ENCODE measurements at places on chromosomes 2 and 18.

- no peak for DNase-seq
Measured at GRCh38 chr2:8334866-8335325, 347.0 kb upstream of the ID2 start.

DNA sequence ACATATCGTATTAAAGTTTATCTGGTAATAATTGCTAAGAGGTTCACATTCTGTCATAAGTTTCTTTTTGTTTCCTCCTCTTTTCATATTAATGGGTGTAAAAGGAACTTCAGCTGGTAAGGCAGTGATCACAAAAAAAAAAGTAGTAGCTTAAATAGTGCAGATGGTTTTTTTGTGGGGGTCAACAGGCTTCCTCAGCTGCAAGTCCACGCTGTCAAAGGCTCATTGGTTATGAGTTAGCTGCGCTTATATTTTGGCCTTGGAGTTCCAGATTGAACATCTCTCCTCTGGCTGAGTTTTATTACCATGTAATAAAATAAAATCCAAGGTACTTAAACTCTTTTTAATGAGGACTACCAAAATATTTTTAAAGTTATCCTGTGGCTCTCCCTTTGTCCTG, 277.0 kb upstream of the ZEB2 start:
- no peak for DNase-seq

DNA sequence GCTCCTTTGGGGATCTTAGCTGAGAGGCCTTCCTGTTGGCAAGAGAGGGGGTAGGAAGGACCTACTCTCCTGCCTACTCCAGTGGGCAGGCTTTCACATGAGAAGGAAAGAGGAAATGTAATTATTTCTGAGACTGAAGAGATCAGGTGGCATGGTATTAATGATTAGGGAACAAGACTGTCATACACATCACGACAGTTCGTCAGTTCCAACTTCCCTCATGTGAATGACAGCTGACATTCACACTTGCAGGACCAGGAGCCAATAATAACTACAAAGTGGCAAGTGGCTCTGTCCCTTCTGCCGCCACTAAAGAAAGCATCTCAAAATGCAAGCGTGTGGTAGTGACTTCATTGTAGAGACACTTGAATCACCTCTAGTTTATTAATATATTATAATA, 90.0 kb downstream of the ZCCHC2 start:
- DNase-seq: no peak

DNA sequence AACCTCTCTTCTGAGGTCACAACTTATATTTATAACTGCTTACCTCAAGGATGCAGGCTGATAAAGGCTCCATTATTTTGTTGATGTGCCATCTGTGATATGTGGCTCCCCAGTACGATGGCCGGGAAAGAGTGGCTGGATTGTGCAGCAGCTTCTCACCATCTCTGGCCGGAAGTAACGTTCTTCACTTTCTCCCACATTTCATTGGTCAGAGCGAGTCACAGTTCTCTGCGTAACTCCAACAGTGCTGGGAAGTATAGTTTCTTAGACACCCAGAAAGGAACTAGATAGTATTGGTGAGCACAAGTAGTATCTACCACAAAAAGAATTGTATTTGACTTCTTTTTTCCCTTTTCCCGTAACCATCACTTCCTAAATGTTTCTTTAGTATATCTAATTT, 28.7 kb downstream of the ZSWIM2 start:
- DNase-seq: no peak

DNA sequence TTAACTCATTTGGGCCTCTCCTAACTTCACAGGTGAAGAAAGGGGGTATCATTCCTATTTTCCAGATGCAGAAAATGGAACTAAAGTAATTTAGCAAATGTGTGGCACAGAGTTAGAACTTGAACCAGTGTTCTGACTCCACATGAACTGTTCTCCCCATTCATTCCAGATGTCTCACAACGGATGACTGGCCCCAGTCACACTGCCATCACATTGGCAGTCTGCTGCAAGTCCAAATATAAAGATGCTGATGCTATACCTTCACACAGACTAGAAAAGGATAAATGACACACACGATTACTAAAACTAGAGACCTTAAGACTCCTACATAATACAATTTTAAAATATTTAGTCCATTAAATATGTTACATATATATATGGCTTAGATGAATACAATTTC, 195.7 kb downstream of the NBAS start:
- peak; percentile 1 for DNase-seq

DNA sequence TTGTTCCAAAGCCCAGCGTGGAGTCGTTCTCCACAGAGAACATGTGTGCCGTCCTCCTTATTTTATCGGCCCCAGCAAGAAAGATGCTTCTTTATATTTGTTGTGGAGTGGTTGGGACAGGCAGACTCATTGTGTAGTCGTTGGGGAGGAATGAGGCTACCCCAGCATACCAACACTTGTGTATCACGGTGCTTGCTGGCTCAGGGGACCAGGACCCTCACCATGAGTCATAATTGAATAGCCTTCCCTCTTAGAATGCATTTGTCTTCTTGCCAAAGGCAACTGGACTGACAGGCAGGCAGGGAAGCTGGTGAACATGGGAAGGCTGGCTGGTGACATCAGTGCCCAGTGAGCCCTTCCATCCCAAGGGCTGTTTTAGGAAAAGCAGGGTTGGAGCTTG, 4.7 kb downstream of the CAPN10 start:
- DNase-seq: no peak

GRCh38 chr2:85761-86160, 39.5 kb upstream of the FAM110C start:
- DNase-seq: no peak

- no peak for DNase-seq
Measured at GRCh38 chr2:68377137-68377780, 12.2 kb downstream of the PLEK start.

DNA sequence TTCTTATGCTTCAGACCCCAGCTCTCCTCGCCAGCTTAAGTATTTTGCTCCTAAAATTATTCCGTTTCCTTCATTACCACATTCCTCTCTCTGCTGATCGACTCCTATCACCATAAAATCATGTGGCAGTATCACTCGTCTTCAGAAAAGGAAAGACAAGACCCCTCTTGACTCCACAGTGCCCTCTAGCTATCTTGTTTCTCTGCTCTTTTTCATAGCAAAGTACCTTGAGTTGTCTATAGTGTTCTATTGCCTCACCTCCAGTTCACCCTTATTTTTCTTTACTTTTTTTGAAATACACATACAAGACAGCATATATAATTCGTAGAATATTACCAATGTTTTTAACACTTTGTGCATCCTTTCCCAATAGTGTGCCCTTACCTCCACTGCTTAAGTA, 273.2 kb upstream of the SIX3 start:
- no peak for DNase-seq

GRCh38 chr2:231928481-231928880, 2.3 kb upstream of the NPPC start:
- DNase-seq: no peak

DNA sequence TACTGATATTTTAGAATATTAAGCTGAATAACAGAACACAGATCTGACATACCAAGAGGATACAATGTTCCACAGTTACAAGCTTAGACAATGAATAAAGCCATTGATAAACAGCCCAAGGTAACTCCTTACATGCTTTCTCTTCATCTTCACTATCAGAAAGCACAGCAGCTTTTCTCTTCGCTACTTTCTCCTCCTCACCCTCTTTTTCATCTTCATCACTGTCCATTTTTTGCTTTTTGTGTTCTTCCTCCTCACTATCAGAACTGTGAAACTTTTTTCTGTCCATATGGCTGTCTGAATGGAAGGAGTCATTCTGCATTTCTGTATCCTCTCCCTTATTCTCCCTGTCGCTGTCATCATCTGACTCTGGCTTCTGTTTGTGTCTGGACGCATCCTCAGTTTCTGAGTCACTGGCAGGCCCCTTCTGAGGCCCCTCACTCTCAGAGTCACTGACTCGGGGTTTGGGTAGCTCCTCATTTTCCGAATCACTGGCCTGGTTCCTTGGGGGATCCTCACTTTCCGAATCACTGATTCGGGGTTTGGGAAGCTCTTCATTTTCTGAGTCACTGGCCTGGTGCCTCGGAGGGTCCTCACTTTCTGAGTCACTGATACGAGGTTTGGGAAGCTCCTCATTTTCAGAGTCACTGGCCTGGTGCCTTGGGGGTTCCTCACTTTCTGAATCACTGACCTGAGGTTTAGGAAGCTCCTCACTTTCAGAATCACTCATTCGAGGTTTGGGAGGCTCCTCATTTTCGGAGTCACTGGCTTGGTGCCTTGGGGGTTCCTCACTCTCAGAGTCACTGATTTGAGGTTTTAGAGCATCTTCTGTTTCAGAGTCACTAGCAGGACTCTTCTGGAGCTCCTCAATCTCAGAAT, 21.5 kb downstream of the IWS1 start:
- peak; percentile 22 for DNase-seq

DNA sequence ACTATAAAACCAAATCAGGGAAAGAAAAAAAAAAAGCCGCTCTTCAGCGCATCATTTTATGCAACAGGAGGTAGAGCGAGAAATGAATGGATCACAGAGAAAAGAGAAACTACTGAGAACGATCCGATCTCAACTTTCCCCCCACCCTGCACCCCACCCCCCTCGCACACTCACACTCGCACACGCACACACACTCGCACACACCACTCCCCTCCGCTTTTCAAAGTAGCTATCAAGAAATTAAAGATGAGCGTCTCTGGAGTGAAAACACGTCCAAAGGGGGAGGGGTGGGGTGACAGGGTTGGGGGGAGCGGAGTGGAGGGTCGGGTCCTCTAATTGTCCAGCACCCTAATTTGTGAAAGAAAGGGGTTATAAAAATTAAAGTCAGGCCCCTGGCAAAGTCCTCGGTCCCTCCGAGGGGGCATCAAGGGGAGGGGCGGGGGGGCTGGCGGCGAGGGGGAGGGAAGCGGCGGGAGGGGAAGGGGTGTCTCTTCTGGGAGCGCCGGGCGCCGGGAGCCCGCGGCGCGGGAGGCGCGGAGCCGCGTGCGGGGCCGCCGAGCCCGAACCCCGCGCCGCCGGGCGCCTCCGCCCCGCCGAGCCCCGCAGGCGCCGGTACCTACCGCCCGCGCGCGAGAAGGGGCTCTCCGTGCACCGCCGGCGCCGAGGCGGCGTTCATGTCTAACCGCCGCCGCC, 428 bp downstream of the TCF4 start:
- DNase-seq: peak; percentile 40

GRCh38 chr18:21439431-21439846, 161.1 kb downstream of the ESCO1 start:
- DNase-seq: peak; percentile 99

- no peak for DNase-seq
Measured at GRCh38 chr2:137165968-137166367, 400.6 kb downstream of the THSD7B start.

GRCh38 chr2:105778080-105778607, 33.4 kb downstream of the NCK2 start:
- DNase-seq: peak; percentile 21

GRCh38 chr2:111048856-111049768, 71.6 kb upstream of the BCL2L11 start:
- no peak for DNase-seq

GRCh38 chr2:137316075-137316474, 550.7 kb downstream of the THSD7B start:
- peak; percentile 65 for DNase-seq

DNA sequence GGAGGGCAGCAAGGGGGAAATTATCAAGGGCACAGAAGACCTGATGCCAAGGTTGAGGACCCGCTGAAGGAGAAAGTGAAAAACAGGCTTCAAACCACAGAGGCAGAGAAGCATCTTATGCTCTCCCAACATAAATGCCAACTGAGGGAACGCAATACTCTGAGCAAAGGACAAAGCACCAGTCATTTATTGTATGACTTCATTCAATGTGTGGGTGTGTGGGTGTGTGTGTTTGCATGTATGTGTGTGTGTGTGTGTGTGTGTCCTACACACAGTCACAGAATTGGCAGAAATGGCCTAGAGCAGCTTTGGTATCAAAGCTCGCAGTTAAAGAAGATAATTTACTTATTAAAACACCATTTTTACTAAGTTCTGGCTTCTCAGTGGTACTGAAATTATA, 51.4 kb downstream of the UXS1 start:
- no peak for DNase-seq

DNA sequence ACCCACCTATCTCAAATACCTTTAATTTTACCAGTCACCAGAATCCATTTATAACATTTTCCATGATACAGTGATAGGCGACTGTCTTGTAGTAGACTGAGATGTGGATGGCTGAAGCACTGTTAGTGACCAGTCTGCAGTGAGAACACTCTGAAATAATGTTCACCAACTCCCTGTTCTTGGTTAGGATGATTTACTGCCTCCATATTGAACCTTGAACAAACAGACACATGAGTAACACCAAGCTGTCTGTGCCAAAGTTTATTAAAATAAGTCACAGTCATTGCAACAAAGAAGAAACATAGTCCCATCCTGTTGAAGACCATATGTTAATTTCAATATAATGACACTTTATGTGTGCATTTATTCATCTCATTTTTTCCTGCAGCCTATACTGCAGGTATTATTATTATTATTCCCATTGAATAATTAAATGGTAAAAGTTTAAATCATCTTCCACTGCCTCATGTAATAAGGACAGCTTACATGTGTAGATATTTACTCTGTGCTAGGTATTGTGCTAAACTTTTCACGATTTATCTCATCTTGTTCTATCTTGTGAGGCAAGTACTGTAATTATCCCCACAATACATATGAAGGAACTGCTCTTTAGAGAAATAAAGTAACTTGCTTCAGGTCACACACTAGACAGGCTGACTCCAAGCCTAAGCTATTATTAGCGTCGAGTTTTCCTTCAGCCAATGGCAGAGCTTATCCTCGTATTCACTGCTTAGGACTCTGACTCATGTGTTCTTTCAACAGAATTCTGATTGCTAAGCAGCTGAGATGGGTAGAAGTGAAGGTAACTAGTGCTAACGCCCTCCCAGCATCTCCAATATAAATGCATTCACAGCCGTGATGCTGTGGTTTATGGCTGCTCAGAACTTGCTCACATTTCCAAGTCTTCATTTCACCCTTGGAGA, 62.5 kb downstream of the ONECUT2 start:
- DNase-seq: peak; percentile 46

- no peak for DNase-seq
Measured at GRCh38 chr2:105540642-105541041, 141.8 kb upstream of the FHL2 start.

DNA sequence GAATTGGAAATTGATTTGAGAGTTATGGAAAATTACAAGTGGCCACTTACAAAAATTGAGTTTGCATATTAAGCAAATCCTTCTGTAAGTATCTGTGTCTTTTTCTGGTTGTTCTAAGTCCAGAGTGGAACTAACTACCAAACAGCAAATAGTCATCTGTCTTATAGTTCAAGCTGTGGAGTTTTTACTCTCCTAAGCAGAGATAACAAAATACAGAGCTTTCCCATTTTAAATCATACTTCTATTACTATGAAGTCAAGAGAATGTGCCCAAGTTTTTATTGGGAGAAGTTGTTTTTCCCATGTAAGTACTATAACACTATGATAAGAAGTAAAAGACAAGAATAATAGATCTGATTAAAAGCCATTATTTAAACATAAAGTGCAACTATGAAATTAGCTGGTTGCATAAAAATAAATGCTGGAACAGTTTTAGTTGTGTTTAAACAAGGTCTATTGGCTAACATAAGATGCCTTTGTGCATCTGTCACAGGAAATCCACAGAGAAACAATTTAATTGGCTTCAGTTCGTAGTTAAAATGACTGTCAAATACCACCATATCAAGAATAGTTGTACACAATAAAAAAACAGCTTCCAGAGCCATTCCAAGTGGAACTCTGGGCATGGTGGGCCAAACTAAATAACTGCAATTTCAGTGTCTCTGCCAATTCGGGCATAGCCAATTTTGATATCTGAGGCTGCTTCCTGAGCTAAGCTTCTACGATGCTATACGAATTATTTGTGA, 1467.4 kb upstream of the NXPH2 start:
- DNase-seq: peak; percentile 19

Measured in AG10803 (cell line).